ENCODE measurements at places on chromosomes 13 and 19.

GRCh38 chr19:40407714-40408597 is 5.2 kb downstream of the PRX start:
- DNase-seq: peak; percentile 73

DNA sequence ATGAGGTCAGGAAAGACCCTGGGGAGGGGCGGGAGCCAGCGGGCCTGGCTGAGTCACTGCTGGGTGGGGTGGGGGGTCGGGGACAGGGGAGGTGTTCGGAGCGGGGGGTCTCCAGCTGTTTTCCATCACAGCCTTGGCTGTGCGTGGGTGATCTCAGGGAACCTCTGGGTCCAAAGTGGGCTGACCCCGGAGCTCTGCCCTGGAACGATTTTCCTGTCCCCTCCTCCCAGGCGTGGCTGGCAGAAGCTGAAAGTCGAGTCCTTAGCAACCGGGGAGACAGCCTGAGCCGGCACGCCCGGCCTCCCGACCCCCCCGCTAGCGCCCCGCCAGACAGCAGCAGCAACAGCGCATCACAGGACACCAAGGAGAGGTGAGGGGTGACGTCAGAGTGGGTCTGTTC is 10.6 kb downstream of the TRIP10 start:
- no peak for DNase-seq

DNA sequence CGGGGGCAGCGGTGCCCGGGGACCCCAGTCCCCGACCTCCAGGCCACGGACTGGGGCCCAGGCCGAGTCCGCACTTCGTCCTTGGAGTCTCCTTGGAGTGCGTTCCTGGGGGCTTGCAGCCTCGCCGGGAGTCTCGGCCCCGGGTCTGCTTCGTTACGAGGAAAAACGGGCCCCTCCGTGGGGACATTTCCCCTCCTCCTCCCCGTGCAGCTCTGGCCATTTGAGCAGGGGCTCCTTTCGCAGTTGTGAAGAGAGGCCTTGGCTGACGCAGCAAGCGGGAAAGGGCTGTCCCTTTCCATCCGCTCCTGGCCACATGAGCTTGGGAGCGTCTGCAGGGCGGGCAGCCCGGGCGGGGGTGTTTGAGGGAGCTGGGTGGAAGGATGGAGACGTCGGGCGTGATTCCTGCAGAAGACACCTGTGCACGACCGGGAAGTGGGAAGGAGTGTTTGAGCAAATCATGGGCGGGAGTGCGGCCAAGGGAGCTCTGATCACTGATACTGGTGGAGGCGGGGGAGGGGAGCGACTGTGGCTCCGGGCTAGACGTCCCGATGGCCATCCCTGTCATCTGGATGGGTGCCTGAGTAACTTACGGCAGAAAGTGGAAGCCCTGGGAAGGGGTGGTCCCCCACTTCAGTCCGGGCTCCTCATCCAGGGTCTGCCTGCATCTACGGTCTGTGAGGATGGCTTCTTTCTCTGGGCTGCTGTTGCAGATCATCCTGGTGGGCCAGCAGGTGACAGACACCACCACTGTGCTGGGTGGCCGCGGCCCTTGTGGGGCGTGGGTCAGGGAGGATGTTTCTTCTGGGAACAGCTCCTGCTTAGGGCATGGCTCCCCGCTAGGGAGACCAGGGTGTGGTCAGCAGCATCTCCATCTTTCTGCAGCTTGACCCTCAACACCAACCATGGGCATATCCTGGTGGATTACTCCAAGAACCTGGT is 736 bp downstream of the GPI start:
- DNase-seq: peak; percentile 66

DNA sequence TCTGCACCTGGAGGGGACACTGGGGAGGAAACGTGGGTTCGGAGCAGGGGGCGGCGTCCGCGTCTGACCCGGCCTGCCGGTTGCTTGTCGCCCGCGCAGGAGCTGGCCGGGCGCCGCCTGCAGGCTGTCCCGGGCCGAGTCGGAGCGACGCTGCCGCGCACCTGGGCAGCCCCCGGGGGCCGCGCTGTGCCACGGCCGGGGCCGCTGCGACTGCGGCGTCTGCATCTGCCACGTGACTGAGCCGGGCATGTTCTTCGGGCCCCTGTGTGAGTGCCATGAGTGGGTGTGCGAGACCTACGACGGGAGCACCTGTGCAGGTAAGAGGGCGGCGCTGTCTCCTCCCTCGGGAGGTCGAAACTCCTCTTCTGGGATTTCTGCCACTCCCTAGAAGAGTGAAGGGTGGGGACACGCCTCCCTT is 1.3 kb downstream of the ITGBL1 start:
- DNase-seq: no peak

- DNase-seq: no peak
Measured at GRCh38 chr13:83633746-83634145, 248.5 kb downstream of the SLITRK1 start.

- DNase-seq: no peak
Measured at GRCh38 chr13:94369972-94370436, 109.5 kb downstream of the DCT start.

GRCh38 chr19:1882089-1882785 is 3.1 kb downstream of the ABHD17A start:
- DNase-seq: peak; percentile 32

- peak; percentile 57 for DNase-seq
Measured at GRCh38 chr19:4284176-4284958, 5.3 kb downstream of the SHD start.

DNA sequence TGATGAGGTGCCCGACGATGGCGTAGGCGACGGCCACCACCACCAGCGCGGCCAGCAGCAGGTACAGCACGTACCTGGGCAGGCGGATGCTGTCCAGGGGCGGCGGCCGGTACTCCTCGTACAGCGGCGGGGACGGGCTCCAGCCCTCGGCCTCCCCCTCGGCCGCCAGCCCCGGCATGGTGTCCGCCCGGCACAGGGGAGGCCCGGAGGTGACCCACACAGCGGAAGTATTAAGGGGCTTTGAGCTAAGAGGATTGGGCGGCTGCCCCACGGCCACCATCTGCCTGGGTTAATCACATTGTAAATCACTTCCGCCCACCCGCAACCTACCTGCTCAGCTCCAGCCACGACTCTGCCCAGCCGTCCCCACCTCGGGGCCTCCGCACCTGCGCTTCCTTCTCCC is at the start of gene SMIM44:
SMIM44 (minus strand) TSS at position 216 of the 403 bp plus-strand sequence; CDS start at position 178, 38 bp downstream.
- DNase-seq: no peak

DNA sequence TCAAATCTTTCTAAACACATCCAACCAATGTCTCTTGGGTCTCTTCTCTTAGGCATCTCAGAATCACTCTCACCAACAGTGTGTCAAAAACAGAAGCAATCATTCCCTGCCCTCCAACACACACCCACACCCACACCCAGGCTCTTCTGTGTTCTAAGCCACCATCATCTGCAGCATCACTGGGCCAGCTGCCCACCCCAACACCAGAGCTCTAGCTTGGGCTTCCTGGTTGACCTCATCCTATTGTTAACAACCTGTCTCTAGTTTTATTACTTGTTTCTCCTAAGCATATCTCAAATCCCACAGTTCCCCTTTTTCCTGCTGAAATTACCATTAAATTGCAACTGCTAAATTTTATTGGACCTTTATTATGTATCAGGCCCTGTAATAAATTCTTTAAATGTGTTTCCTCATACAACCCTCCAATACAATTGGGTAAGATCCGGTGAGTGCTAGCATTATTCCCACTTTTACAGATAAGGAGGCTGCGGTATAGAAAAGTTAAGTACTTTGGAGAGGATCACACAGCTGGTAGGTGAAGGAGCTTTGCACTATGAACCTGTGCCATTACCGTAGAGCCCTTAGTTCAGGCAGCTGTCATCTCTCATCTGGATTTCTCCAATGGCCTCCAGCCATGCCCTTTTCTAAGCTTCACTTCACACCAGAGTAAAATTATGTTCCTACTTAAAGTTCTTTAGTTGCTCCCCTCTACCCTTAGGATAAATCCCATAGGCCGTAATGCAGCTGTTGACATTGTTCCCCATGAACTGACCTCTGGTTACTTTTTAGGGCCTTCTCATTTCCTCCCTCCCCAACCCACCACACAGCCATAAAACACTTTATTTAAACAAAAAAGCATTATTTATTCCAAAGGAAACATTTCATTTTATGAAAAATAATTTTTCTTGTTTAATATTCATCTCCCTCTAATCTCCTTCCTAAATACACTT is 227.7 kb downstream of the B3GLCT start:
- DNase-seq: no peak

GRCh38 chr19:19460761-19461265 is 54.5 kb downstream of the TSSK6 start:
- peak; percentile 72 for DNase-seq

GRCh38 chr13:80337288-80338081 is 3.4 kb downstream of the SPRY2 start:
- no peak for DNase-seq

- DNase-seq: no peak
Measured at GRCh38 chr13:22482496-22483000, 698.2 kb upstream of the SGCG start.

- DNase-seq: no peak
Measured at GRCh38 chr13:51101636-51102235, 9.3 kb downstream of the C13orf42 start.

DNA sequence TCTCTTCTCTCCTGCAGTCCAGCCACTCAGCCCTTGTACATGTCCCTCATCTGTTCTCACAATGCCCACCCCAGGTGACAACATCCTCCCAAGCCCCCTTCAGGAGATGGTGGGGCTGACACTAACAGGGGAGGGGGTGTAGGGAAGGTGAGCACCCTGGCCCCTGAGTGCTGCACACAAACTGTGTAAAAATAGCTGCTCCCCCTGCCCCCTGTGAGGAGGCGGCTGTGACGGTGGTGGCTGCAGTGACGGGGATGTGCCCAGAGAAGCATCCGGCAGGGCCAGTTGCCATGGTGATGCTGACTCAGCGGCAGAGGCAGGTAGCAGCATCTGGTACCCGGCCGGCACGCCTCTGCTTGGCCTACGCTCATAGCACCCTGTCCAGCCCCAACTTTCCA is 13.0 kb upstream of the JUND start:
- DNase-seq: no peak

- no peak for DNase-seq
Measured at GRCh38 chr13:67146523-67147130, 83.5 kb downstream of the PCDH9 start.

DNA sequence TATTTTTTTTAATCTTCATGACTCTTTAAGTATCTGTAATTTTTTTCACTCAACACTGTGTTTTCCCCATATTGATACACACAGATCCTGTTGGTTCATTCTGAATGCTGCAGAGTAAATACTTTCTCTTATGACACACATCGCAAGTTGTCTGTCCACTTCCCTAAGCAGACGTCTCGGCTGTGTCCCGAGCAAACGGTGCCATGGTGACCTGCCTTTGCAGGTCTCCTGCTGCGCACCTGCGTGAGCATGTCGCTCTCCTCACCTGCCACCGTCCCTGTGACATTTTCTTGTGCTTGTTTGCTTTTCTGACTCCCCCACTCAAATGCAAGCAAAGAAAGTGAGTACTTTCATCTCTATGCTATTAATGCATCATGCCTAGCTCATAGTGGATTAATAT is 57.8 kb downstream of the CCDC70 start:
- no peak for DNase-seq

DNA sequence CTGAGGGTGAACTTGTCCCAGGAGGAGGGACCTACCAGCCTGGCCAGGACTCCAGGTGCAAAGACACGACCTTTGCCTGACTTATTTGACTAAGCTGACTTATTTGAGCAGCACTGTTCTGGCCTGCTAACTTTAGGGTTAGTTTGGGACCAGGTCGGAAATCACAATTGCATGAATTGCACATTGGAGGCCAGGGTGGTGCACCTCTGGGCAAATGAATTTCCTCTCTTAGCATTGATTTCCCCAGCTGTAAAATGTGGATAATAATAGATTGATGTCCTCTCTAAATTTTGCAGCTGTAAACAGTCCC is 1.4 kb upstream of the BST2 start:
- DNase-seq: no peak

DNA sequence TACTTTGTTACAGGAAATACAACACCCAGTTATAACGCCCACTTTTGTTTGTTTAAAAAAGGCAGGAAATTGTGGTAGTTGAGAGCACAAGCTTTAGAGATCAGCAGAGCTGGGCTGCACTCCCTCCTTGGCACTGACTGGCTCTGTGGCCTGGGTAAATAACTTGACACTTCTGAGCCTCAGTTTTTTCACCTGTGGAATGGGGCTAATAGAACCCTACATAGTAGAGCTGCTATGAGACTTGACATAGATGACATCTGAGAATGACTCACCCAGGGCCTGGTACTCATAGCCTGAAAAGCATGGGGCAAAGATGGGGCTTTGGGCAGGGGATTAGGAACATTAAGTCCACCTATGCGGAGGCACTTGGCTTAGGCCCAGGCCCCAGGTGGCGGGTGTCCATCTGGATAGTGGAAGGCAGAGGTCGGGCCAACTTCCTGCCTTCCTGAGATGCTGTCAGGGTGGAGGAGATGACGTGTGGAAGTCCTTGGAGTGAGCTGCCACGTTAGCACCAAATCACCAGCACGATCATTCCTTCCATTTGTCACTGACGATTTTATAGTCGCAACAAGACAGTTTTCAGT is 159.1 kb downstream of the KATNAL1 start:
- DNase-seq: no peak

DNA sequence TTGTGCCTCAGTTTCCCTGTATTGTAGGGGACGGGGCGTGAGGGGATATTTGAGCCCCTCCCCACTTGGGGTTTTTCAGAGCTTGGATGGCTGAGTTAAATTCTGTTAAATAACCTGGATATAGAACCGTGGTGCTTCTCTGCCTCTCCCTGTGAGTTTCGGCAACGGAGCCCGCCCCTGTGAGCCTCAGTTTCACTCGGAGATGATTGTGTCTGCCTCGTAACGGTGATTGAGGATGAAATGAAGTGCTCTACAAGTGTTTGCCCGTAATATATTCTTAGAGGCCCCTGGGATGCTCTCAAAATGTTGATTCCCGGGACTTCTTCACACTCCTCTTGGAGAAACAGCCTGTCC is 509 bp downstream of the KXD1 start:
- peak; percentile 23 for DNase-seq

DNA sequence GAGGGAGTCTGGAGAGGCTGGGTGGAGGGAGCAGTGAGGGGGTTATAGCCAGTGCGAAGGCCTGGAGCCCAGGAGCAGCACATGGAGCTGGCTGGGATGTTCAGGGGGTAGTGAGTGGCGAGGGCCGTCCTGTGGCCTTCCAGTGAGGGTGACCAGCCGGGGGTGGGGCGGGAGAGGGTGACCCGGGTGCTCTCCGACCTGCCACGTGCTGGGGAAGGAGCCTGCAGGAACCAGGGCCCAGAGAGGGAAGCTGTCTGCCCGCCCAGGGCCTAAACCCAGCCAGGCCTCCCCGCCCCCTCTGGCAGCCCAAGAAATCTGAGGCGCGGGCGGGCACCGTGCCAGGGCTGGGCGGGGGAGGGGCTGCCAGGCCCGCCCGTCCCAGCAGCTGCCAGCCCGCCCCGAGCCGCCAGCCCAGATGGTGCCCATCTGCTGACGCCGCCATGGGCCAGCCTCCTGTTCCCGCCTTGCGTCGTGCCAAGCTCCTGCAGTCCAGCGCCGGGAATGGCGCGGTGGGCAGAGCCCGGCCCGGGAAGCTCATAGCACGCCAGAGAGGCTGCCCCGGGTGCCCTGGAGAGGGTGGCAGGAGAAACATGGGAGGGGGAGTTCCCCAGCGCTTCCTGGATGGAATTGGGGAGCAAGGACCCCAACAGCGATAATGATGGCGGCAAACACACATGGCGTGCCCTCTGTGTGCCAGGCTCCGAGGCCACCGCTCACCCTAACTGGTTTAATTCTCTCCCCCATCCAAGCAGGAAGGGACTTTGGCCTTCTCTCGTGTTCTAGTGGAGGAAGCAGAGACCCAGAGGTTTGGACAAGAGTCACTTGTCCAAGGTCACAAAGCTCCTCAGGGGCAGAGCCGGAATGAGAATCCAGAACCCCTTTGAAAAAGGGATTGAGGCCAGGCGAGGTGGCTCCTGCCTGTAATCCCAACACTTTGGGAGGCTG is 21.5 kb downstream of the NFIC start:
- DNase-seq: peak; percentile 78

- no peak for DNase-seq
Measured at GRCh38 chr13:75769141-75769905, 133.2 kb downstream of the LMO7 start.

- no peak for DNase-seq
Measured at GRCh38 chr13:108827646-108828045, 198.2 kb downstream of the MYO16 start.
